Right ventricle myocardium inferior (tissue), 1 donor: ENCODE measurements at places on chromosomes 1 and 21. TPM values are rescaled to one million over a fixed set of nuclear protein-coding genes. Genes with fewer than 3 reads are reported as not detected.
A peak's percentile ranks its signal among the peaks of the same experiment; 100 is the strongest.

DNA sequence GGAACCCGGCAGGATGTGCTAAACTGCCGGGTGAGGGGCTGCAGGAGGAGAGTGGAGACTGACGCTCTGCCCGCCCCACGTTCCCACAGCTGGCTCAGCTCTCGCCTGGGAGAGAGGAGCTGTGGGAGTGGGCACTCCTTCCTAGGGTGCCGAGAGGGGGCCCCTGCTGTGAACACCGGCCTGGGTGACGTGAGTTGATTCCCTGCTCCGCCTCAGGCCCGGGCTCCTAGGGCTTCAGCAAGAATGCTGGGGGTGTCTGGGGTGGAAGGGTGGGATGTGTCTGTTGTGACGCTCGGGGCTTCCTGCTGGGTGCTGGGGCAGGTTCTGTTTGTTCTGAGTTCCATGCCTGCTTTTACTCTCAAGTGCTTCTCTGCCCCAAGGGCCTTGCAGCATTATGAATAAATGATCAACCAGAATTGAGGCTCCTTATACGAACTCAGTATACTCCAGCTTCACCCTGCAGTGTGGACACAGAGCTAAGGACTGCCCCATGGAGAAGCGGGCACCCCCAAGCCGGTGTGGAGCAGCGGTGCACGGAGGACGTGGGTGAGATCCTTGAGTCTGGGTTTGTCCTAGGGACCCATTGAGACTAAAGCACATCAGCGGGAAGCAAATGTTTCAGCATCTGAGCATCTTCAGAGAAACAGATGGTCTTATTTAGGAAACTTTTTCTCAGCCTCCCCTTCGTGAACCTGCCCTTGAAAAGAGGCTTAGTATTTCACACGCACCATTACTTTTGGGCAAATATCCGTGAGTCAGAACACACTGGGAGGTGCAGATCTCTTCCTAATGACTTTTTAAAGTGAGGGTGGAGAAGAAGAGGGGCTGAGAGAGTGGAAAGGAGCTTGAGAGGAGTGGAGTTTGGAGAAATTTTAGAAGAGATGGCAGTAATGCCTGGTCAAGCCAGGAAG, 41.7 kb downstream of the SYT6 start:
- DNase-seq = no peak

DNA sequence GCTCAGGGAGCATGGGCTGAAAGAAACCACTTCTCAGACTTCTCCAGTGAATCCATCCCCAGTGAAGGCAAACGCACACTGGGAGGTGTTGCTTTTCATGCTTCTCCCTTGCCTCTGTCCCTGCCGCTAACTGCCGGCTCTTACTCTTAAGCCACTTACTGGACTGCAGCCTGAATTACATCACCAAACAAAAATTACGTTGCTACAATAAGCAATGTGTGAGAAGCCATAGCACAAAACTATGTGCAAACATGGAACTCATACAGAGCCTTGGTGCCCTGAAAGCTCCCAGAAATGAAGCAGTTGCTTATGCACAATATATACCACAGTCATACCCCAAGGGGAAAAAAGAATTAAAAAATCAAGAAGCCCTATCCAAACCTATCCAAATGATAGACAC, 375.2 kb downstream of the KCNH1 start:
- no peak for DNase-seq

- no peak for DNase-seq
These were observed 54.4 kb downstream of the CDC42BPA start for GRCh38 chr1:227263869-227264268.

The PPP1R15B gene
- 21.0 TPM for total RNA-seq

- DNase-seq = no peak
These were observed 929 bp upstream of the TRIM45 start for GRCh38 chr1:117122330-117123025.

DNA sequence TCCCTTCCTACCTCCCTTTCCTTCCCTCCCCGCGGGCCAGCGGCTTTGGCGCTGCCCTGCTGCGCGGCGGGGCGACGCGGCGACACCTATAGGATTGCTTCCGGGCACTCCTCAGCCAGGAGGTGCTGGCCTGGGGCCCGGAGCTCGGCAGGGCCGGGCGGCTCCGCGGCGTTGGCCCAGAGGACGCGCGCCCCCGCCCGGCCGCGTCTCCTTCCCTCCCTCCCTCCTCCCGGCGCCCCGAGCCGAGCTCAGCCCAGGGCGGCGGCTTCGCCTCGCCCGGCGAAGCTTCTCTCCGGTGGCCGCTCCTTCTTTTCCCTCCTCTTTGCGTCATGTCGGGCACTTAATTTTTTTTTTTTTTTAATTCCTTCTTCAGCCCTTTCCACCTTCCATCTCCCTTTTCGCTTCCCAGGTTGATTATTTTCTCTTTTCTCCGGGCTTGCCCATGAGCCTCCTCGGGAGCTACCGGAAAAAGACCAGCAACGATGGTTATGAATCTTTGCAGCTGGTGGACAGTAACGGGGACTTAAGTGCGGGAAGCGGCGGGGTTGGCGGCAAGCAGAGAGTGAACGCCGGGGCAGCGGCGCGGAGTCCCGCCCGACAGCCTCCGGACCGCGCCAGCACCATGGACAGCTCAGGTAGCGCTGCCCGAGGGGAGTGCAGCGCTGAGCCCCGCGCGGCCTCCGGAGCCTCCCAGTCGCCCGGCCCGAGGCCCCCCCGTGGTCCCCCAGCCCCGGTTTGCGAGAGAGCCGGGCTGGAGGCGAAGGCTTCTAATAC, at the start of gene DNAJC6:
DNAJC6 (plus strand) TSS at position 240 of the 774 bp plus-strand sequence; CDS start at position 443, 203 bp downstream.
- peak; percentile 75 for DNase-seq

The CERS2 gene
- 92.6 TPM for total RNA-seq

GRCh38 chr1:119551218-119551617, 44.2 kb downstream of the HSD3B1 start:
- DNase-seq = no peak

DNA sequence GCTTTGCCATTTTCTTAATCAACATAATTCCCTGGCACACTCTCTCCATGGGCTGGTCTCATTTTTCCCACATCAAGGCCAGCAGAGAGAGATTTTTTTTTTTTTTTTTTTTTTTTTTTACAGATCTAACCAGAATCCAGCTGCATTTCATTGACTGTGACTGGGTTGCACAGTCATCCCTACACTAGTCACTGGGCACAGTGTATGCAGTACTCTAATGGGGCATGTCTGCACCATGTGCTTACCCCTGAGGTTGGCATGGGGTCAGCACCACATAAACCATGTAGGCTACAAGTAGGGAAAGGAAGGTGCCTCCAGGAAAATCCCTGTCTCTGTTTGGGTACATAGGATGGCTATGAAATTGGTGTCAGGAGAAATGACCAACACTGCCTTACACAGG, 64.1 kb upstream of the LRP8 start:
- DNase-seq = no peak

The ESRRG gene
- 46.2 TPM for total RNA-seq

DNA sequence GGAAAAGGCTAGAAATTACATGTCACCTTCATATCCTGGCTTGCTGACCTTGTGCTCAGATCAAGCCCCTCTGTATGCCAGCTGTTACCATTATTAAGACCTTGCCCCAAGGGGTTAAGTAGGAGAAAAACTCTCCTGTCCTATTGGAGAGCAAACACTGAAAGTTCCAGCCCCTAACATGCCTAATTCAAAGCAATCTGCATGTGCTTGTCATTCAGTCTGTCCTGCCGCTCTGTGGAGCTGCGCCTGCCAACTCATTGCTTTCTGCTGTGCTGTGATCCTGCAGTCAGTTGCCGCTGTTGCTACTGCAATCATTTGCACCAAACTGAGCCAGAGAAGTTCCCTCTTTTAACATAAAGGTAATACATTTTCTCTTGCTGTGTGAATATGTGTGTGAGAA, 113.4 kb downstream of the DISP1 start:
- peak; percentile 77 for DNase-seq

DNA sequence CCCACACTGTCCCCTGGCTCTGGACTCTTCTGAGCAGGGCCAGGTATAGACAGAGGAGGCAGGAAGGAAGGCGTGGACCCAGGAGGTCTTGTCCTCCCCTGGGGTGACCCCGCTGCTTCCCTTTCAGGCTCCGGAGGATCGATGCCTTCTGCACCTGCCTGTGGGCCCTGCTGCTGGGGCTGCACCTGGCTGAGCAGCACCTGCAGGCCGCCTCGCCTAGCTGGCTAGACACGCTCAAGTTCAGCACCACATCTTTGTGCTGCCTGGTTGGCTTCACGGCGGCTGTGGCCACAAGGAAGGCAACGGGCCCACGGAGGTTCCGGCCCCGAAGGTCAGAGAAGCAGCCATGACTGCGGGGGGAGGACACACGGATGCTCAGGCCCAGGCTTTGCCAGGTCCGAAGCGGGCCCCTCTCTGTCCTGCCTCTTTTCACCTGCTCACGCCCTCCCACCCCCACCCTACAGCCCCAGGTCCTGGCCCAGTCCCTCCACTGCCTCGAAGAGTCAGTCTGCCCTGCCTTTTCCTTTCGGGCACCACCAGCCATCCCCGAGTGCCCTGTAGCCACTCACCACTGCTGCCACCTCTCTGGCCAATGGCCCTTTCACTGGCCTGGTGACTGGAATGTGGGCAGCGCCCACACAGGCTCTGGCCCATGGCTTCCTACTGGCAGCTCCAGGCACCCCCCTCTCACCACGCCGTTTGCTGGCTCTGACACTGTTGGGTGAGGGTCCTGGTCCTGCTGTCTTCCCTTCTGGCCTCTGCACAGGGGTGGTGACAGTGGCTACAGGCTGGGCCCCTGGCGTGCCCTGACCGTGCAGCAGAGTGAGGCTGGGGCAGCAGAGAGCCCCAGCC, 13.5 kb downstream of the TMEM201 start:
- no peak for DNase-seq

GRCh38 chr21:45892916-45893739, 88.4 kb upstream of the COL6A1 start:
- DNase-seq = no peak

The AIM2 gene
- total RNA-seq = 0.51 TPM
